ENCODE measurements at places on chromosomes 2 and 18. TPM values are rescaled to one million over a fixed set of nuclear protein-coding genes. Genes with fewer than 3 reads are reported as not detected.

Gene CREB1
- total RNA-seq: 96.2 TPM

Gene C2orf66
- total RNA-seq: not detected

Gene SPATS2L
- total RNA-seq: 21.8 TPM

Gene TRMT61B
- total RNA-seq: 20.2 TPM

Gene KCNIP3
- not detected for total RNA-seq

Gene GPR39
- total RNA-seq: not detected

Gene MC4R
- not detected for total RNA-seq

Gene LYPD6
- total RNA-seq: not detected

Gene PROKR1
- 0.09 TPM for total RNA-seq

DNA sequence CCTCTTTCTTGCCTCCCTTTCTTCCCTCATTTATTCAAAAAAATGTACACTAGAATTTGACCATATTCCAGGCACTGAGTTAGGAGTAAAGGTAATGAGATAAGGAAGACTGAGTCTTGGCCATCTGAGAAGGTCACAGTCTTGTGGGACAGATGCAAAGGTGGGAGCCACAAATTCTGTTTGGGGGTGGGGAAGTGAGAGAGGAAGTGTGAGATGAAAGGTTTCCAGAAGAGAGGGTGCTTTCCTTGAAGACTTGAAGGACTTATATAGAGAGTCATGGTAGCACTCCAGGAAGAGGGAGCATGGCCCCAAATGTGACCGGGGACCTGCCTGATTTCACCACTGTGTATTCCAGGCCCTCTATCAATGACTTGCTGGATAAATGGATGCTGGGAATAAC, 320.6 kb downstream of the LPIN1 start:
- H3K4me1 ChIP-seq: peaks cover 17% of the 10 kb centered on the region
- no peak overlapping the region for H3K4me3 ChIP-seq
- H3K27ac ChIP-seq: no peak overlapping the region
- no peak for DNase-seq
- H3K27me3 ChIP-seq: no peaks in the 10 kb centered on the region

GRCh38 chr2:236636714-236637470, 67.3 kb downstream of the ACKR3 start:
- no peak overlapping the region for H3K4me3 ChIP-seq
- DNase-seq: no peak
- no peak overlapping the region for H3K27ac ChIP-seq

- DNase-seq: no peak
- H3K36me3 ChIP-seq: no peaks in the 10 kb centered on the region
- no peak overlapping the region for H3K27ac ChIP-seq
- no peak overlapping the region for H3K4me3 ChIP-seq
- no peaks in the 10 kb centered on the region for H3K4me1 ChIP-seq
Measured at GRCh38 chr2:76019128-76019527, 308.4 kb upstream of the GCFC2 start.

DNA sequence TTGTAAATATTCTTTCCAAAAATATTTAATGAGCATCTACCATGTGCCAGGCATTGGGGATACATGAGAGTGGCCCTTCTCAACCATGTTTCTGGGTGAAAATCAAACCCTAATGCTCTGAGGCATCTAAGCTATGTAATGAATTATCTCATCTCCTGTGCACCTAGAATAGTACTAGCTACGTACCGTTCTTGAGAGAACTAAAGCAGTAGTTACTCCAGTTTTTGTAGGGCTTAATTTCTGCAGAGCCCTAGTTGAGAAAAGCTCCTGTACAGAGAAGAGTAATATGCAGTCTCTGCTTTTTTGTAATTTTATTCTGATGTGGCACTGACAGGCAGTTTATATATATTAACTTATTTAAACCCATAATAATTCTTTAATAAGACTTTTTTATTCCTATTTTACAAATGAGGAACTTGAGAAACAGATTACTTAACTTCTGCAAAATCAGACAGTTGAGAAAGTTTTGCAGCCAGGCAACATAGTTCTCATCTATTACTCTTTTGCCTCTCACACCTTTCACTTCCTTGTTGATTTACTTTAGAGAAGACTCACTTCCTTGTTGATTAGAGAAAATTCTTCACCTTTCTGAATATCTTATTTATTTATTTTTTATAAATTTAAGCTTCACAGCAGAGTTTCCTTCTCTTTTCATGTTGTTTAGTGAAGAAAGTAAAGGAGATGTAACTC, 3.1 kb downstream of the SPOPL start:
- H3K4me1 ChIP-seq: peaks cover 21% of the 10 kb centered on the region
- no peaks in the 10 kb centered on the region for H3K27me3 ChIP-seq
- no peaks in the 10 kb centered on the region for H3K36me3 ChIP-seq
- no peak for DNase-seq
- H3K27ac ChIP-seq: no peak overlapping the region
- H3K4me3 ChIP-seq: no peak overlapping the region

DNA sequence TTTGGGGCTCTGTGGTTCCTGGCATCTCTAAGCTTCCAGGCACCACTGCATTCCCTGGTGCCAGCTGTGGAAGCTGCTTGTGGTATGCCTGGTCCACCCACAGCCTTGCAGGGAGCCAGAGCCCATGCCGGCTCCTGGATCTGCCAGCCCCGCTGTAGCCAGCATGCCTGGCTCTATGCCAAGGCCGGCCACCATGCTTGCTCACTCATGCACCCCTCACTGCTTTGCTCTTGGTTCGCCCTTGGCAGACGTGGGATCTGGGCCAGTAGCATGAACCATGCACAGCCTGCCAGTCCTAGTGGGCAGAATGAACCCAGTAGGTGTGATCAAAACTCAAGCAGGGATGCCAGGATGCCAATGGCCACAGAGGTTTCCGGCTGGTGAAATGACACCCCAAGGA, 634.2 kb upstream of the TMEFF2 start:
- H3K4me3 ChIP-seq: no peak overlapping the region
- H3K4me1 ChIP-seq: no peaks in the 10 kb centered on the region
- no peak overlapping the region for H3K27ac ChIP-seq

DNA sequence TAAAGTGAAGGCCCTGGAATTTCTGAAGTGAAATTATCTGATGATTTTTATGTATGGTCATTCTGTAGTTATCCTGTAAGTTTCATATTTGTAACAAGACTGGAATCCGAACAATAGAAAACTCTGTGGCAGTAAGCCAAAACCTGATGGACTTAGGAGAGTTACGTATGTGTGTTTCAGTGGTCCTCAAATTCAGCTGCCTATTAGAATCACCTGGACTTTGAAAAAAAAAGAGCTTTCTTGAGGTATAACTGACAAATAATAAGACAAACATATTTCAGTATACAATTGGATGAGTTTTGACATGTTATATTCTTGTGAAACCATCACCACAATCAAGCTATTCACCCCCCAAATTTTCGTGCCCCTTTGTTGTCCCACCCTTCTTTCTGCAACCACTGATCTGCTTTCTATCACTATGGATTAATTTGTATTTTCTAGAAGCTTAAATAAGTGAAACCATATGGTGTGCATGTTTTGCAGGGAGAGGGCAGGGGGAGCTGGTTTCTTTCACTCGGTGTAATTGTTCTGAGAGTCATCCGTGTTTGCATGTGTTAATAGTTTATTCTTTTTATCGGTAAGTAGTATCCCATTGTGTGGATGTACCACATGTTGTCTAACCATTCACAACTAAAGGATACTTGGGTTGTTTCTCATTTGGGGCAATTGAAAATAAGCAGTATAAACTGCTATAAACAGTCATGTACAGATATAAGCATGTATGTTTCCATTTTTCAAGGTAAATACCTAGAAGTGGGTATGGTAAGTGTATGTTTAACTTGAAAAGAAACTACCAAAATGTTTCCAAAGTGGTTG, 50.2 kb upstream of the EML4 start:
- peaks cover 51% of the 10 kb centered on the region for H3K4me1 ChIP-seq
- no peaks in the 10 kb centered on the region for H3K36me3 ChIP-seq
- H3K4me3 ChIP-seq: no peak overlapping the region
- no peak overlapping the region for H3K27ac ChIP-seq
- DNase-seq: no peak

GRCh38 chr18:2036086-2036485, 535.2 kb downstream of the METTL4 start:
- no peaks in the 10 kb centered on the region for H3K4me1 ChIP-seq
- no peak for DNase-seq
- H3K4me3 ChIP-seq: no peak overlapping the region
- no peaks in the 10 kb centered on the region for H3K27me3 ChIP-seq

DNA sequence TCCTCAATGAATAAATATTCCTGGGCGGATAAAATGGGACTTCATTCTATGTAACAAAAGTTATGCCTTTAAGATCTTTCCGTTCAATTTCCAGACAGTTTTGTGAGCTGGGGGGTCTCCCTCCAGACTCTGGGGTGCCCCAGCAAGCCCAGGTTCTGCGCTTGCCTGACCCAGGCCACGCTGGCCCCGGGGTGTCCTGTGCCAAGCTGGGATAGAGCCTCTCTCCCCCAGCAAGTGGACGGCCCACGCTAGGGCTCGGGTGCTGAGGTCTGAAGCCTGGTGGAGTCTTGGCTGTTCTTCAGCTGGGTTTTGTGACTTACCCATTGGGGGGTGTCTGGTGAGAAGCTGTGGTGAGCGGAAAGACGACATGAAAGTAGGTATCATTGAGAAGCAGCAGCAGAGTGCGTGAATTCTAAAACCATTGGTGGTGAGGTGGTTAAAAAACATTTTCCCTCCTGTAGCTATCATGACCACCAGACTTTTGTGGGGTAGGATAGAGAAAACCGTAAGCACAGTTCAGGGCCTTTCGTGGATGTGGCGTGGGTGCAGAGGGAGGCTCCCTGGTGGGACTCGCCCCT, 346.8 kb downstream of the ANAPC1 start:
- H3K36me3 ChIP-seq: no peaks in the 10 kb centered on the region
- H3K27ac ChIP-seq: no peak overlapping the region
- H3K4me1 ChIP-seq: no peaks in the 10 kb centered on the region
- H3K4me3 ChIP-seq: no peak overlapping the region
- DNase-seq: no peak

DNA sequence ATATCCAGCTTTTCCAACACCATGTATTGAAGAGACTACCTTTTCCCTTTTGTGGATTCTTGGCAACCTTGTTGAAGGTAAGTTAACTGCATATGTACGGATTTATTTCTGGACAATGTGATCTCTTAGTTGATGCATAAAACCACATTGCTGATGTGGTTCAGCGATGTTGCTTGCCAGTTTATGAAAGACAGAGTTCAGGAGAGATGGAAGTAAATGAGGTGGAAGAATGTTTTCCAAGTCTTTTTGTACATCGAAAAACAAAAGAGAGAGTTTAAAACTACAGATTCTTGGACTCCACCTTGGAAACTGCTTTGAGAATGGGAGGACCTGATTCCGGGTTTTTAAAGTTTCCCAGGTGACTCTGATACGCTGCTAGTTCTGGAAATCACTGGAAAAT, 43.8 kb downstream of the MOB4 start:
- no peaks in the 10 kb centered on the region for H3K36me3 ChIP-seq
- H3K27ac ChIP-seq: no peak overlapping the region
- DNase-seq: no peak

DNA sequence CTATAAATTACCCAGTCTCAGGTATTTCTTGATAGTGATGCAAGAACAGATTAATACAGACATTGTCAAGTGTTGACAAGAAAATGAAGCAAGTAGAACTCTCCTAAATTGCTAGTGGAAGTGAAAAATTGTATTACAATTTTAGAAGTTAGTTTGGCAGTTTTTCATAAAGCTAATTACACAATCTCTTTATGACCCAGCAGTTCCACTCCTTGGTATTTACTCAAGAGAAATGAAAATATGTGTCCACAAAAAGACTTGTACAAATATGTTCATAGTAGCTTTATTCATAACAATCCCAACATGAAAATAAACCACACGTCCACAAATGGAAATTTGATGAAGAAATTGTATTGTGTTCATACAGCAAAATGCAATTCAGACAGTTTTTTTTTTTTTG, 49.4 kb downstream of the PDE1A start:
- no peak overlapping the region for H3K27ac ChIP-seq
- H3K4me3 ChIP-seq: no peak overlapping the region

GRCh38 chr2:46180189-46180588, 117.0 kb upstream of the EPAS1 start:
- peaks cover 11% of the 10 kb centered on the region for H3K4me1 ChIP-seq
- no peak overlapping the region for H3K4me3 ChIP-seq
- H3K27me3 ChIP-seq: no peaks in the 10 kb centered on the region
- no peak overlapping the region for H3K27ac ChIP-seq
- no peaks in the 10 kb centered on the region for H3K36me3 ChIP-seq
- DNase-seq: no peak

DNA sequence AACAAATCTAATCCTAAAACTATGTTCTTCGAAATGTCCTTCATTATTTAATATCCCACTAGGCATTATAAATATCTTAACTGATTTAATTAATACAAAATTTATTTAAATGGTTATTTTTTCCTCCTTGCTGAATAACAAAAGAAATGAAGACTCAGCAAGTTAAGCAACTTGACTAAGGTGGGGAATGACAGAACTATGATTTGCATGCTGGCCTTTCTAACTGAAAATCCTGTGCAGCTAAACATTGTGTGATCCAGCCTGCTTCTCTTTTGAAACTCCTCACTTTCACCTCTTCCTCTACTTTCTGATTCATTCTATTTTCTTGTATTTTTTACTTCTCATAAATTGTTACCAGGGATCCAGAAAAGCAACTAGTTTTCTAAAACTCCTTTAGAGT, 132.0 kb downstream of the CALCRL start:
- H3K4me1 ChIP-seq: no peaks in the 10 kb centered on the region
- H3K4me3 ChIP-seq: no peak overlapping the region
- H3K27me3 ChIP-seq: no peaks in the 10 kb centered on the region
- no peaks in the 10 kb centered on the region for H3K36me3 ChIP-seq

- no peak for DNase-seq
- no peaks in the 10 kb centered on the region for H3K27me3 ChIP-seq
- H3K36me3 ChIP-seq: no peaks in the 10 kb centered on the region
- no peak overlapping the region for H3K4me3 ChIP-seq
Measured at GRCh38 chr2:156538083-156538504, 101.9 kb downstream of the GPD2 start.

DNA sequence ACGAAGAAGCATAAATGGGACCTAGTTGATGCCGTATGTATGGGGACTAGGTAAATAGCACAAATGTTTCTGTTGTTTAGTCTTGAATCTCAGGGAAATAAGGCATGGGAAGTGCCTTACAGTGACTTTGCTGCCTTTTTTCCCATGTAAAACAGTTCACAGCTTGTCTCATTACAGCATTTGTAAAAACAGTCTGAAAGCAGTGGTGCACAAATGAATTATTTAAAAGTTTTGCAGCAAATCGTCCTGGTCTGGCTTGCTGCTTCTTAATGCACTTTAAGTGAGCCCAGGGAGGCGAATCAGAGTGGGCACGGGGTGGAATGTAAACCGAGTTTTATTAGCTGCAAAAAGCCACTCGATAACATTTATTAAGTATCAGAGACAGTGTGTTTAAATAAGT, 302.0 kb upstream of the ETAA1 start:
- H3K27ac ChIP-seq: no peak overlapping the region
- no peaks in the 10 kb centered on the region for H3K36me3 ChIP-seq
- H3K4me3 ChIP-seq: no peak overlapping the region
- no peak for DNase-seq

- no peak overlapping the region for H3K27ac ChIP-seq
- H3K27me3 ChIP-seq: no peaks in the 10 kb centered on the region
- no peak overlapping the region for H3K4me3 ChIP-seq
- no peaks in the 10 kb centered on the region for H3K4me1 ChIP-seq
- no peaks in the 10 kb centered on the region for H3K36me3 ChIP-seq
- no peak for DNase-seq
Measured at GRCh38 chr2:158034198-158034866, 67.3 kb upstream of the UPP2 start.
